ENCODE measurements at places on chromosomes 1 and 21.

DNA sequence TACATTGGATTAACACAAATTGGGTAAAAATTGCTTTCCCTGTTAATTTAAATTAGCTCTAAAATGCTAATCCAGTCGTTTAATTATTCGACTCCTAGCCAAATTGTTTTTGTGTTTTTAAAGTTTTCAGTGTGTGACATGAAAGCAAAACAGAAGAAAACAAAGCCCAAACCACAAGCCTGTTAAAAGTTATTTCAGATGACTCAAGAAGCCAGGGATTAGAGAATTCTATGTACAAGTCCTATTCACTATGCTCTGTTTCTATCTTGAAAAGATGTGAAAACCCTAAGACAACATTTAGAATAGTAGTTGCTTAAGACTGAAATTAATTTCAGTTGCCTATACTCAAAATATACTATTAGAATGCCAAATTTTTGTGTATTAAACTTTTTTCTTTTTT is 294.8 kb upstream of the ADAMTS5 start:
- DNase-seq, result no peak

DNA sequence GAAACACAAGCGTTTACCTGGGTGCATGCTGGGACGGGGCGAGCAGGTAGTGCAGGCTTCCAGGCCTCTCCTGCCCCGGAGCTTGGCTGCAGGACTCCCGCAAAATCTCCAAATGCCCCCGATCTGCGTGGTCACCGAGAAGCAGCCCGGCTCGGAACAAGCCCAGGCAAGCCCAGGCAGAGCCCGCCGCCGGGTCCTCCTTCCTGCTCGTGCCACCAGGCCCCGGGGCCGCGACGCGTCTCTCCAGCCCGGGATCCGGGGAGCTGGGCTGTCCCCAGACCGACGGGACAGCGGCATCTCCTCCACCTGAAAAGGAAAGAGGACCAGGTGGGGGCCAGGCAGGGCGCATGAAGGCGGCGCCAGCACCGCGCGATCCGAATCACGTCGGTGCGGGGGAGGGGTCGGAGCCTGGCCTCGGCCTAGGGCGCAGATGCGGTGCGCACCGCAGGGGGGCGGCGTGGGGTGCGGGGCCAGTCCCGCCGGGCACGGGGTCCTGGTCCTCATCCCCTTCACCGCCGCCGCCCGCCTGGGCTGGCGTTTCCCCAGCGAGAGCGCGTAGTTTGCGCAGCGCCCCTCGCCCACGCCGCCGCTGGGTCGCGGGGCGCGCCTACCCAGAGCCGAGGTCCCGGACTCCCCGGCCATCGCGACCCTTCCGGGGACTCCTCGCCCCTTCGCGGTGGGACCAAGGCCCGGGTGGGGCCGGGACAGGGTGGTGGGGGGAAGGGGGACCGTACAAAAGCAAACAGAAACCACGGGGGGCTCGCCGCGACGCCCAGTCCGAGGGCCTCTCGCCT is 52.4 kb upstream of the H6PD start:
- peak; percentile 41 for DNase-seq

GRCh38 chr1:19374083-19374801 is 62.1 kb downstream of the SLC66A1 start:
- no peak for DNase-seq

- DNase-seq, result no peak
These were observed 49.8 kb upstream of the MTF2 start for GRCh38 chr1:93029317-93029716.

DNA sequence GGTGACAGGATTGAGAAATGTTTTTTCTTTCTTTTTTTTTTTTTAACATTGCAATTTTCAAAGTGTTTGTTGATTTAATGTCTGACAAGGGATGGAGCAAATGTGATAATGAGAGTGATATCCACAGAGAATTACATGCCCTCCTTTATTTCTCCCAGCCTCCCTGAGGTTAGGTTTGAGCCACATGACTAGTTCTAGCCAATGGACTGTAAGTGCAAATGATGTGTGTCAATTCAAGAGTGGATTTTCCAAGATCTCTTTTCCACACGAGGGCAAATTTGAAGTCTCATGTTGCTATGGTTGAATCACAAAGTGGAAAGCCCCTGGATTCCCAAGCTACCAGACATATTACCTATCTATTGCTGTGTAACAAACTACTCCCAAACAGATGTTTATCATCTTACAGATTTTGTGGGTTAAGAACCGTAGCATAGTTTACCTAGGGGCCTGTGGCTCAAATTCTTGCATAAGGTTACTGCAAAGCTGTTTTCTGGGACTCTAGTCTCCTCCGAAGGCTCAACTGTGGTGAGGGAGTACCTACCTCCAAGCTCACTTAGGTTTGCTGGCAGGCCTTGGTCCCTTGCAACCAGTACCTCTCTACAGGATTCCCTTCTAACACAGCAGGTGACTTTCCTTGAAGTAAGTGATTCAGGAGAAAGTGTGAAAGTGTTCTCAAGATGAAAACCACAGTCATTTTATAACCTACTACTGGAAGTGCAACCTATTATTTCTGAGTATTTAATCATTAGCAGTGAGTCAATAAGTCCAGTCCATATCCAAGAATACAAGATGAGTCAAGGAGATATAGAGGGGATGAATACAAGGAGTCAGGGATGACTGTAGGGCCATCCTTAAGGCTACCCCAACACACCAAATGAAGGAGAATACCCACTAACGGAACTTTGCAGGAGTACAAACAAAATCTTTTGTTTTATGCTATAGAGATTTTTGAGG is 533.6 kb downstream of the PTPRC start:
- DNase-seq, result no peak

DNA sequence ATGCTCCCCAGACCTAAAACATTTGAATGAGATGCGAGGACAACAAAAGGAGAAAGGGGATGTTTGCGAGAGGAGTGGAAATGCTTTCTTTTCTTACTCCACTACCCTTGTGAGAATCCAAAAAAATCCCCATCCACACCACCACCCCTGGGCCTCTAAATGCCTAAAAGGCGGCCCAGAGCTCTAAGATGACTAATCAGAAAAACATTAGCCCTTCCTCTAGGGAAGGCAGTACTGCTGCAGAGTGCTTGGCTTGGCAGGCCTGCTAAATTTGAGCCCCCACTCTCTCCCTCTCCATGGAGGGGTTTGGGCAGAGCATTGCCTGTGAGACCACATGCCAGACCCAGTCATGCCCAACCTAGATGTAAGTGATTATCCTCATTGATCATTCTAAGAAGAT is 347.9 kb downstream of the USH2A start:
- peak; percentile 61 for DNase-seq
